Stimulated activated naive CD4-positive, alpha-beta T cell treated with Interleukin-2 at 50 U/mL for 16 hours (primary cell): ENCODE measurements at places on chromosomes 7 and 10.

DNA sequence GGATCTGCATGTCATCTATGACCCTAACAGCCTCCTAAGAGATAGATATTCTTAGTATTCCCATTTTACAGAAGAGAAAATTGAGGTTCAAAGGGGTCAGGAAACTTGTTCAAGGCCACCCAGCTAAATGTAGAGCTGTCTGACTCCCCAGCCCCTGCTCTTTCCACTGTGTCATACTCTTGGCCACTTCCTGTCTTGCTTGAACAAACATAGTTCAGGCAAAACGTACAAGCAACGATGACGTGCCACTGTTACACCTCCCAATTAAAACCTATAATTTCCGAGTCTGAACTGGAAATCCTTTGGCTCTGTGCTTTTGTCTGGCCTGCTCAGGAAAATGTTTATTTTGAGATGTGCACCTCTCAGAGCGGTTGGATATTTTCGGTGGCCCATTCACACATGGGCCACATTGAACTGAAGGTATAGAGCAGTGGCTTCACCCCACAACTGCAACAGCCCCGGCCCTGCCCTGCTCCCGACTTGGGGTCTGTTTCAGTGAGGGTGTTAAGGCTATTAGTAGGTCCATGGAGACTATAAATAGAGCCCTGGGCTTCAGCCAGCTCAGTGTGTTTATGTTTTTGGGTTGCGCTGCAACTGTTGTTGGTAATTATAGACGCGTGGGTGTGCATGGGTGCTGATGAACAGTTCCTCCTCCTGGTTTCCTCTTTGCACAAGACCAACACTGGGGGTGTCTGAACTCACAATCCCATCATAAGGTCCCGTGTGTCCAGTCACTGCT is 172.3 kb upstream of the ADO start:
- DNase-seq, result peak; percentile 34

DNA sequence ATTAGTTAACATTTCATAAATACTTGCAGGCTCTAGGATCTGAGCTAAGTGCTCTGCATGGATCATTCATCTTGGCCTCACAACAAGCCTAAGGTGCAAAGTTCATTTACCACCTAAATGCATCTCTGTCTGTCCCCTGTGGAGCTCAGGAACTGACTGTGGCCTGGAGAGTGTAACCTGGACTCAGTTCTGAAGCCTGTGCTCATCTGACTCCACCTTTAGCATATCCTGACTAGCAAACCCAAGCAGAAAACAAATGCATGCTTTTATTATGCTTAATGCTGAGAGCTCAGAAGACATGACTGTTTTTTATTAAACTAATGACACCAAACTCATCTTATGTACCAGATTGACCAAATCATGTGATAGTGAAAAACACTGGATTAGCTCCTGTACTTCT is 245.6 kb upstream of the INHBA start:
- DNase-seq, result no peak

- peak; percentile 43 for DNase-seq
Observed at GRCh38 chr10:32957341-32958084, 517 bp downstream of the ITGB1 start.

DNA sequence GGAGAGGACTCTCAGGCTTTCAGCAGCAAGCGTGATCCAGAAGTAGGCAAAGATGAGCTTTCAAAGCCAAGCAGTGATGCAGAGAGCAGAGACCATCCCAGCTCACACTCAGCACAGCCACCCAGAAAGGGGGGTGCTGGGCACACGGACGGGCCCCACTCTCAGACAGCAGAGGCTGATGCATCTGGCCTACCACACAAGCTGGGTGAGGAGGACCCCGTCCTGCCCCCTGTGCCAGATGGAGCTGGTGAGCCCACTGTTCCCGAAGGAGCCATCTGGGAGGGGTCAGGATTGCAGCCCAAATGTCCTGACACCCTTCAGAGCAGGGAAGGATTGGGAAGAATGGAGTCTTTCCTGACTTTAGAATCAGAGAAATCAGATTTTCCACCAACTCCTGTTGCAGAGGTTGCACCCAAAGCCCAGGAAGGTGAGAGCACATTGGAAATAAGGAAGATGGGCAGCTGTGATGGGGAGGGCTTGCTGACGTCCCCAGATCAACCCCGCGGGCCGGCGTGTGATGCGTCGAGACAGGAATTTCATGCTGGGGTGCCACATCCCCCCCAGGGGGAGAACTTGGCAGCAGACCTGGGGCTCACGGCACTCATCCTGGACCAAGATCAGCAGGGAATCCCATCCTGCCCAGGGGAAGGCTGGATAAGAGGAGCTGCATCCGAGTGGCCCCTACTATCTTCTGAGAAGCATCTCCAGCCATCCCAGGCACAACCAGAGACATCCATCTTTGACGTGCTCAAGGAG is 95.5 kb downstream of the TACC2 start:
- DNase-seq, result no peak

- DNase-seq, result no peak
Observed at GRCh38 chr10:132438091-132439024, 41.4 kb downstream of the PWWP2B start.

DNA sequence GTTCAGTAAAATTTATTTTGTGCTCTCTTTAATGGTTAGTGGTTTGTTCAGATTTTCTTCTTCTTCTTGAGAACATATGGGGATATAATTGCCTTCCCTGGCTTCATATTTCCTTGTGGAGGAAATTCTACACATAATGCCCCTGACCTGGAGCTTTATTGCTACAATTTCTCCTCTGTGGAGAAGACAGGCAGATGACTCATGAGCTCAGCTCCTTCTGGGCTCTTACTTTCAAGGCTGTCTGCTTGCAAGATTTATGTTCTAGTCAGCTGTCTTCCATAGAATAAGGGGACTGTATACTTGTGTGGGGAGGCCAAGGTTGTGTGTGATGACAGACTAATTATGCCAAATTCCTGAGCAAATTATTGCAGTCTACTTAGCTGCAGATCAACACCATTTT is 1.6 kb downstream of the LRRD1 start:
- DNase-seq, result no peak

DNA sequence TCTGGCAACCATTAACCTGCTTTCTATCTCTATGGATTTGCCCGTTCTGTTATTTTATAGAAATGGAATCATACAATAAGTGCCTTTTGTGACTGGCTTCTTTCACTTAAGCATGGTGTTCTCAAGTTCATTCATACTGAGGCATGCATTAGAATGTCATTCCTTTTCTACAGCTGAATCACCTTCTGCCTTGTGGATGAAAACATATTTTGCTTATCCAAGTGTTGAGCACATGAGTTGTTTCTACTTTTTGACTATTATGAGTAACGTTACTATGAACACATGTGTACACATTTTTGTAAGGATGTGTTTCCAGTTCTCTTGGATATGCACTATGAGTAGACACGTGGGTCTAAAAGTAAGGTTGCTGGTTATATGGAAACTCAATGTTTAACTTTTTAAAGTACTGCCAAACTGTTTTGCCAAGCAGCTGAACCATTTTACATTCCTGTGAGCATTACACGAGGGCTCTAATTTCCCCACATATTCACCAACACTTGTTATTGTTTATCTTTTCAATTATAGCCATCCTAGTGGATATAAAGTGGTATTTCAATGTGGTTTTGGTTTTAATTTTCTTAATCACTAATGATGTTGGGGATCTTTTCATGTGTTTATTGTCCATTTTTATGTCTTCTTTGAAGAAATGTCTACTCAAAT is 241.3 kb downstream of the FANK1 start:
- DNase-seq, result no peak

DNA sequence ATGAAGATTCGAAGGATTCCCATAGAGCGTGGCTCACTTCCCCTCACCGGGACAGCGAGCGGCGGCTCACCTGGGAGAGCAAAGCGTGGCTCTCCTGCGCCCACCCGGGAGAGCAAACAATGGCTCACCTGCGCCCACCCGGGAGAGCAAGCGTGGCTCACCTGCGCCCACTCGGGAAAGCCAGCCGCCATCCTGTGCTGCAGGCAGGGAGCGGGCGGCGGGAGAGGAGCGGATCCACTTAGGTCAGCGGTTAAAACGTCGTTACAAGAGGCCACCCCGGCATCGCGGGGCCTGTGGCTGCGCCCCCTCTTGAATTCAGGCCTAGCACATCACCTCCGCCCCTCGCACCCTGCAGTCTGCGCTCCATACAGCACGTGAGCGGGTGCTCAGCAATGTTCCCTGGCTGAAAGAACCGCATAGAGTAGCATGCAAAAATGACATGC is 461 bp upstream of the FIGNL1 start:
- no peak for DNase-seq

DNA sequence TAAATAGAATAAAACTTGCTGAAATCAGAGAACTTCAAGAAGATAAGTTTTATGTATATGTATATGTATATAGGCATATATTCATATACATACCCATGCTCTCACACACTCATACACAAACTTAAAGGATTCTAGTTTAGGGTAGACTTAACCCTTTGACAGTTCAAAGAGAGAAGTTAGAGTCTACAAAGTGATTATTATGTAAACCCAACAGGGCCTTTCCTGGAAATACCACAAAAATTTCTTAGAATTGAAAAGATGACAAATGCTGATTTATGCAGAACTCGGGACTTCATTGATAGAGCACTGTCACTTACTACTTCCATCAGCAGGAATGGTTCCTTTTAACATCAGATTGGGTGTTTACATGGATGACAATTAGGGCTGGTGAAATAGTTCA is 763.5 kb downstream of the AUTS2 start:
- no peak for DNase-seq

DNA sequence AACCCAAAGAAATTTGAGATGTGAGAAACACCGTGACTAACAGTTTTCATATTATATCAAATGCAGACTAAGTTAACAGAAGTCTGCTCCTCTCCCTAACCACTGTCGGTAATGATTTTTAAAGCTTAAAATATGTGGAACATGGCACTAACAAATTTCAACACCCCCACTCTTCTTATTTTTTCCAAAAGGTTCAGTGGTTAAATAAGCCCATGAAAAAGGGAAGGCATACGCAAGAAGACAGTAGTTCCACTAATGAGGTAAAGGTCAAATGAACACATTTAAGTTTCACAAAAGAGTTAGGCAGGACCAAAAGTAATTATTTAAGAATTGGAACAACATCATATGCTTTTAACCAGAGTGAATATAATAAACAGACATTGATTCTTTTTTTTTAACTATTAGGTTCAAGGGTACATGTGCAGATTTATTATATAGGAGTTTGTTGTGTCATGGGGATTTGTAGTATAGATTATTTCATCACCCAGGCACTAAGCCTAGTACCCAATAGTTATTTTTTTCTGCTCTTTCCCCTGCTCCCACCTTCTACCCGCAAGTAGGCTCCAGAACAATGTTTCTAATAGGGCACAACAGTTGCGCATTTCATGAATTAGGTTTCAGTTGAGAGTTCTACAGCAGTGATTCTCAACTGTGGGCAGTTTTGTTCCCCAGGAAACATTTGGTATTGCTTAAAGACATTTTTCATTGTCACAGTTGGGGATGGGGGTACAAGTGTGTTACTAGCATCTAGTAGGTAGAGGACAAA is 79.9 kb downstream of the HBP1 start:
- DNase-seq, result no peak

DNA sequence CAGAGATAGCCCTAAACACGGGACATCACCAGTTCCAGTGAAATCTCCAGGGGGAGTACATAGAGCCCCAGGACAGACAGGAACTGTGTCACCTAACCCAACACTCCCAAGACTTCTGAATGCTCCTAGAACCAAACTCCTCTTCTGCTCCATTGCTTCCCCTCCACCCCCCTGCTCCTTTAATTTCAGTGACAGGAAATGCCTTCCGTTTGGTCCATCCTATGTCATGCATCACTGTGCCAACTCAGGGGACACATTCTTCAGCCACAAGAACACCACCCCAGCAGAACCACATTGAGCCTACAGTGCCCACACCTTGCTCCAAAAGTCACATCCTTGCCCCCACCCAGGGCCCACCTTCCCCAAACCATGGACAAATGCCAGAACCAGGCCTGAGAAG is 100.5 kb downstream of the KCNMA1 start:
- no peak for DNase-seq

- no peak for DNase-seq
Observed at GRCh38 chr7:80634505-80634904, 3.9 kb upstream of the CD36 start.

- no peak for DNase-seq
Observed at GRCh38 chr7:113374955-113375354, 256.6 kb upstream of the SMIM30 start.

DNA sequence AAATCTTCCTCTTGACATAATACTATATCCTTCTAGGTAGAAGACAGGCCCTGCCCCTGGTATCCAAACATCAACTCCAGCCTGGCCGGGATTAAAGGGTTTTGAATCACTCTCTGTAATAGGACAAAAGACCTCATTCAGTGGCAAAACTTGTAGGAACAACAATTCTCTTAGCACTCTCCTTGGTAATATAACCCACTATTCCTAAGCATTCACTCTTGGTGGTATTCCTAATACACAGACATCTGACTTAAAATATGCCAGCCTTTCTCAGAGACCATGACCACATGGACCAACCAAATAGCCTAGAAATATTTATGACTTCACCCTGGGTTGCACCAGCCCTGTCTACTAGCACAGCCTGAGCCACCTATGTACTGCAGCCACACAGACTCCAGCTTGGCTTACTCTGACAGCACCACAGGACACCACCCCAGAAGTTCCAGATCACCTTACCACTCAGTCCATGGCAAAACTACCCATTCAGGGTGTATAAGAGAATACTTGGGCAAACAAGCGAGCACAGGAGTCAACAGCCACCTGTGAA is 244.9 kb upstream of the NEBL start:
- DNase-seq, result no peak

DNA sequence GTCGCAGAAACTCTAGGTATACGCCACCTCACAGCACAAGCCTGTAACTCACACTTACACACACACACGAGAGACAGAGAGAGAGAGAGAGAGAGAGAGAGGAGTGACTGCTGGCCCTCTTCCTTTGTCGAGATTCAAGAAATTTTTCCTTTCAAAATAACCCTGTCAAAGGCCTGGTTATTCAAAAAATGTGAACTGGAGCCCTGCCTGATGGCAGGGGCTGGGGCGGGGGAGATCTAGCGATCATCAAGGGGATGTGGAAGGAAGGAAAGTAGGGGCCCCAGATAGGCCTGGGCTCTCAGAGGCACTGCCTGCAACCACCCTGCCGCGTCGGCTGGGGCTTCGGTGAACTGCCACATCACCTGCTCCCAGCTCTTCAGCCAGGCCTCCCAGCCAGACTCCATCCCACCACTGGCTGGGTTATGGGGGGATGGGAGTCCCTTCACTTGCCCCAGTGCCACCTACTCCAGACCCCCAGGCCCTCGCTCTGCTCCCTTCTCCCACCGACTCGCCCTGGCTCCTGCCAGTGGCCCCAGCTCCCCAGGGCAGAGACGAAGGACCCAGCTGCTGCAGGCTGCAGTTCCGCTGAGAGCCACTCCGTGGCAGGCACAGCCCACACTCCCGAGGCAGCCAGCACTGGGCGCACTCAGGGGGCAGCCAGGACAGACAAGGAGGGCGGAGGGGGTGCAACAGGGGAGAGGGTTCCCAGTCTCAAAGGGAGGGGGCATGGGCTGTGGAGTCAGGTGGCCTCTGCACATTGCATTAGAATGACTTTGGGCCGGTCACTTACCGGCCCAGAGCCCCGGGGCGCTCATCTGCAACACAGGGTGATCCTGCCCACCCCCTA is 15.3 kb downstream of the KCNH2 start:
- DNase-seq, result peak; percentile 14

- DNase-seq, result peak; percentile 23
Observed at GRCh38 chr10:17453373-17454091, 863 bp downstream of the ST8SIA6 start.

- DNase-seq, result no peak
Observed at GRCh38 chr10:100038561-100039071, 28.9 kb upstream of the DNMBP start.

GRCh38 chr7:29980151-29980550 is 9.4 kb downstream of the SCRN1 start:
- DNase-seq, result no peak

GRCh38 chr10:129719889-129720590 is 244.0 kb downstream of the EBF3 start:
- no peak for DNase-seq

GRCh38 chr7:142301299-142301698 is 43.4 kb upstream of the PRSS58 start:
- DNase-seq, result no peak
